ENCODE measurements at places on chromosomes 1 and 21.

GRCh38 chr21:46559291-46559983, 45.4 kb downstream of the S100B start:
- DNase-seq = no peak

DNA sequence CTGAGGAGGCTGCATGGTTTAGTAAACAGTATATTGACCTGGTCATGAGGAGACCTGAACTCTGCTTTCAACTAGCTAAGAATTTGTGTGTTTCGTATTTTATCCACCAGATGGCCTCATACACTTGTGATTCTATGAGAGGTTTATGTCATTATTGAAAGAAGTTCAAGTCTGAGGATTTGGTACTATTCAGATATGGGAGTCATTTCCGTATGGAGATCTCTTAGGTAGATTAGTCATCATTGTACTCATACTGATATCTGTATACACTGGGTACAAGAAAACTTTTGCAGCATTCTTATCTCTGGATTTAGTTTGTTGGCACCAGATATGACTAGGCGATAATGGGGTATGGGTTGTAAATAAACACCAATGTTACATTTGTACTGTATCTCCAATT, 26.6 kb downstream of the ATF6 start:
- peak; percentile 84 for DNase-seq

DNA sequence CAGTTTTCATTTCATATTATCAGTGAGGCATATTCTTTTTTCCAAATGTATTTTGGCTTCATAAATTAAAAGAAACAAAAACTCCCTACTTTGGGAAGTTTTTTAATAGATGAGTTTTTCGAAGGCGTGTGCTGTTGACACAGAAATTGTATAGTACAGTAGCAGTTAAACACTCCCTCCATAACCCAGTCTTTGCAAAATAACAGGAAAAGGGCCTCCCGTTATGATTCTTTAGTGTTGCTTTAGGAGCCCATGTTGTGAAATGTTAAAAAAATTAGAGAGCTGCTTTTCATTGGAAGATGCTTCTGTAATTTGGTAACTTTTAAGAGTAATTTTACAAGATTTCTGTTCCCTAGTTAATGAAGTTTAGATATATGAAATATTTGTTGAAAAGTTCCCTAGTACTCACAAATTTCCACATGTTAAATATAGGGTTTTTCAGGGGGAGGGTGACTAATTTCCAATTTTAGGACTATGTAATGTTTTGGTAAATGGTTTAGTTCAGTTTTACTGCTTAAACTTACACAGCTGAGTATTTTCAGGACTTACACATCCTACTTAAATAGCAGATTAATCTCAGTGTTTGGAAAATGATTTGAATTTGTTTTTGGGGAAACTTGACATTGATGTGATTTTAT, 2.0 kb downstream of the CAMSAP2 start:
- peak; percentile 11 for DNase-seq

GRCh38 chr1:222894331-222894730, 79.5 kb downstream of the DISP1 start:
- no peak for DNase-seq

GRCh38 chr1:206729507-206729906, 41.1 kb upstream of the IL19 start:
- no peak for DNase-seq

- no peak for DNase-seq
Measured at GRCh38 chr1:25051504-25051903, 121.4 kb upstream of the RUNX3 start.

DNA sequence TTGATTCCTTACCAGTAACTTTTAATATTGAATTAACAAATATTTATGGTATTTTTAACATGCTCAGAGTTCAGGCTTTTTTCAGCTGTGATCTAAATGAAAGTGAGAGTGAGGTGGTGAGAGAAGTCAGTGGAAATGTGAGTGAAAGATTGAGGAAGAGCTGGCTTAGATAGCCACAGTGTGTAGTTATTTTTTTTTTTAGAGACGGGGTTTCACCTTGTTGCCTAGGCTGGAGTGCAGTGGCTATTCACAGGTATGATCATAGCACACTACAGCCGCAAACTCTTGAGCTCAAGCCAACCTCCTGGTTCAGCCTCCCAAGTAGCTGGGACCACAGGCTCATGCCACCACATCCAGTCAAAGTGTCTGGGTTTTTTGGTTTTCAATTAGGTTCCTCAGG, 10.9 kb downstream of the RNF11 start:
- no peak for DNase-seq

- no peak for DNase-seq
Measured at GRCh38 chr1:18539171-18539570, 58.4 kb downstream of the KLHDC7A start.

DNA sequence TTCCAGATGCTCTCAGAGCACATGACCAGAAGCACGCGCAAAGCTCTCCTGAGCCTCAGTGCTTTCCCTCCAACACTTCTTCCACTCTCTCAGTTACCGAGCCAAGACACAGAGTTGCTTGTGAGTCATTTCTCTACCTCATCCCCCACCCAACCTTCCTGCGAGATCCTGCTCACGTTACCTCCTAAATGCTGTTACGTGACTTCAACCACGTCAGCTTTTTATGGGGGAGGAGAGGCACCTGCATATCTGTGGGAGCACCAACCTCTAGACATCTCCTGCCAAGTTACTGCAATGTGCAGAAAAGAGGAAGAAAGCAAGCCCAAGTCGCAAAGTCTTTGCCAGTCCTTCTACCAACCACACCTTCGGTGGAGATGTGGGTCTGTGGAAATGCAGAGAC, 27.2 kb upstream of the ERG start:
- peak; percentile 37 for DNase-seq

- no peak for DNase-seq
Measured at GRCh38 chr1:165531021-165531420, 12.8 kb upstream of the LRRC52 start.

DNA sequence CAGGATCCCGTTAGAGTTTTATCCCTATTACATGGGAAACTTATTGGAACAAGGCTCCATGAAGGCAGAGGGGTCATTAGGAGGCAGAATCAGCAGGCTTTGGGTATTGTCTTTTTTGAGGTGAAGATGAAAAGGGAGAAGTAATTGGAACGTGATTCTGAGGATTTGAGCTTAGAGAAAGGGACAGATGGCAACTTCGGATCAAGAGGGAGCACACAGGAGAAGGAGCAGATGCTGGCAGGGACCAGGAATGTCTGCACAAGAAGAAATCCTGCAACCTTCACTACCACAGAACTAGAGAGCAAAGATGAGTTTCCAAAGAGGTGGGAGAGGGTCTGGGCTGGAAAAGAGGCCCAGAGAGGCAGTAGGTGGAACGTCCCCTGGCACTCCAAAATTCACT, 202.8 kb downstream of the RRAGC start:
- DNase-seq = no peak

DNA sequence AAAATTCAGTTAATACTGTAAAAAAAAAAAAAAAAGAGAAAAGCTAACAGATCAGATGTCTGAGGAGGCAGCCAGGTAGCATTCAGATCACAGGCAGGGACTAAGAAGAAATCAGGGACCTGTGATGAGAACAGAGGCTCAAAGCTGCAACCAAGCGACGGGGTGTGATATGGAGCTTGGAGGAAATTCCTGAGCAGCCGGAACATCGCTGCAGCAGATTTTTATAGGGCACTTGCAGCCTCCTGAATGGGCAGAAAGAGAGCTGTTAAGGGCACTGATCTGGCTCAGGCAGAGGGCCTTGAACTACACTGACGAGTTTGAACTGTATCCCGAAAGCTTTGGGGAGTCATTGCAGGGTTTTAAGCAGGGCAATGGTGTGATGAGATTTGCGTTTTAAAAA, 315.4 kb downstream of the ADGRL2 start:
- no peak for DNase-seq

DNA sequence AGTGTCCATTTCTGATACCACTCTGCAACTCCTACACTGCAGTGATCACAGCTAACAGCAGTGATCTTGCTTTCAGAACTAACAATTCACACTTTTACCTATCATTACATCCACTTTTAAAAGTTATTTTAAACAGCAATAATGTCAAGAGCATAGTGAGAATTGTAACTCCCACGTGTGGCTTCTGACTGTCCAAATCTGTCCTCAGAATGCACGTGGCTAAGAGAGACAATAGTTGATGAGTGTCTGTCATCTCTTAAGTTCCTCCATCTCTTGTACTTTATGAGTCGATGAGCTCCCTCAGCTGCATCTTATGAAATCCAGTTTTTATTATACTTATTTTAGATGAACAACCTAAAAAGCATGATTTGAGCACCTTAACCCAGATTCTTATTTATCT, 16.5 kb upstream of the CFHR5 start:
- no peak for DNase-seq

DNA sequence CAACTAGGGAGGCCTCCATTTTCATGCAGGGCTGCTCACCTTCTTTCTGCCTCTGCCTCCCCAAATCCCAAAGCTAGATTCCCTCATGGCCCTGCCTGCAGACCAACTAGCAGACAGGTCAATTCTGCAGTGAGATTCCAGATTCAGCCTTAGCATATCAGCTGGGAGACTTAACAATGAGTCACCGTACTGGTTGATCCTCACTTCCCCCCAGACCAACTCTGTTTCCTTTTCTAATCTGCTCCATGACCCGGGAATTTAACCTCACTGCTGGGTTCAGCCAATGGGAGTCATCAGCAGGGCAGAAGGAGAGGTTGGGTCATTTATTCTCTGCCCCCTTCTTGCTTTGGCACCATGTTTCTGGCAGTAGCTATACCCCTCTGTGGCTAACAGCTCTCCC, 140.6 kb upstream of the GRIK3 start:
- no peak for DNase-seq

GRCh38 chr1:54703471-54703870, 12.2 kb upstream of the TTC4 start:
- no peak for DNase-seq

DNA sequence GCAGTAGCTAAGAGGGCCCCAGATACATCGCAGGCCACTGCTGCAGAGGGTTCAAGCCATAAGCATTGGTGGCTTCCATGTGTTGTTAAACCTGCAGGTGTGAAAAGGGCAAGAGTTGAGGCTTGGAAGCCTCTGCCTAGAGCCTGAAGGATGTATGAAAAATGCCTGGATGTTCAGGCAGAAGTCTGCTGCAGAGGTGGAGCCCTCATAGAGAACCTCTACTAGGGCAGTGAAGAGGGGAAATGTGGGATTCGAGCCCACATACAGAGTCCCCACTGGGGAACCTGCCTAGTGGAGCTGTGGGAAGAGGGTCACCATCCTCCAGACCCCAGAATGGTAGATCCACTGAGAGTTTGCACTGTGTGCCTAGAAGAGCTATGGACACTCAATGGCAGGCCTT, 30.6 kb upstream of the ADGRL4 start:
- no peak for DNase-seq

DNA sequence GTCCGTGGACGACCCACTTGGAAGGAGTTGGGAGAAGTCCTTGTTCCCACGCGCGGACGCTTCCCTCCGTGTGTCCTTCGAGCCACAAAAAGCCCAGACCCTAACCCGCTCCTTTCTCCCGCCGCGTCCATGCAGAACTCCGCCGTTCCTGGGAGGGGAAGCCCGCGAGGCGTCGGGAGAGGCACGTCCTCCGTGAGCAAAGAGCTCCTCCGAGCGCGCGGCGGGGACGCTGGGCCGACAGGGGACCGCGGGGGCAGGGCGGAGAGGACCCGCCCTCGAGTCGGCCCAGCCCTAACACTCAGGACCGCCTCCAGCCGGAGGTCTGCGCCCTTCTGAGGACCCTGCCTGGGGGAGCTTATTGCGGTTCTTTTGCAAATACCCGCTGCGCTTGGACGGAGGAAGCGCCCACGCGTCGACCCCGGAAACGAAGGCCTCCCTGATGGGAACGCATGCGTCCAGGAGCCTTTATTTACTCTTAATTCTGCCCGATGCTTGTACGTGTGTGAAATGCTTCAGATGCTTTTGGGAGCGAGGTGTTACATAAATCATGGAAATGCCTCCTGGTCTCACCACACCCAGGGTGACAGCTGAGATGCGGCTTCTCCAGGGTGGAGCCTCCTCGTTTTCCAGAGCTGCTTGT, 32.4 kb downstream of the PRMT2 start:
- peak; percentile 33 for DNase-seq

DNA sequence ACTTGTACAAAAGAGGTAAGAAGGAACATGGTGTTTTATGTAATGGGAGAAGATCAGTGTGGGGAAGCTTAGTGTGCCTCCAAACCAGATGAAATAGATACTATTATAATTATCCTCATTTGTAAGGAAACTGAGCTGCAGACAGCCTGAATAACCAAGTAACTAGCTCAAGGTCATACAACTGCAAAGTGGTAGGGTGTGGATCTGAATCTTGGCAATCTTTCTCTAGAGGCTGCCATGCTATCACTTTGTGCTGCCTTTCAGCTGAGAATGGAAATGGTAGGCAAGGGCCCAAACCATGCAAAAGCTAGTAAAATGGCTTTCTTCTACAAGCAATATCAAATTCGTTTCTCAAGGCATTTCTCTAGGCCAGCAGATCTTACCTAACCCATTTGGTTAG, 51.0 kb downstream of the DUSP10 start:
- no peak for DNase-seq

- DNase-seq = no peak
Measured at GRCh38 chr1:26529405-26529654, 231 bp upstream of the RPS6KA1 start.

GRCh38 chr1:75668813-75669212, 55.7 kb upstream of the ACADM start:
- no peak for DNase-seq

DNA sequence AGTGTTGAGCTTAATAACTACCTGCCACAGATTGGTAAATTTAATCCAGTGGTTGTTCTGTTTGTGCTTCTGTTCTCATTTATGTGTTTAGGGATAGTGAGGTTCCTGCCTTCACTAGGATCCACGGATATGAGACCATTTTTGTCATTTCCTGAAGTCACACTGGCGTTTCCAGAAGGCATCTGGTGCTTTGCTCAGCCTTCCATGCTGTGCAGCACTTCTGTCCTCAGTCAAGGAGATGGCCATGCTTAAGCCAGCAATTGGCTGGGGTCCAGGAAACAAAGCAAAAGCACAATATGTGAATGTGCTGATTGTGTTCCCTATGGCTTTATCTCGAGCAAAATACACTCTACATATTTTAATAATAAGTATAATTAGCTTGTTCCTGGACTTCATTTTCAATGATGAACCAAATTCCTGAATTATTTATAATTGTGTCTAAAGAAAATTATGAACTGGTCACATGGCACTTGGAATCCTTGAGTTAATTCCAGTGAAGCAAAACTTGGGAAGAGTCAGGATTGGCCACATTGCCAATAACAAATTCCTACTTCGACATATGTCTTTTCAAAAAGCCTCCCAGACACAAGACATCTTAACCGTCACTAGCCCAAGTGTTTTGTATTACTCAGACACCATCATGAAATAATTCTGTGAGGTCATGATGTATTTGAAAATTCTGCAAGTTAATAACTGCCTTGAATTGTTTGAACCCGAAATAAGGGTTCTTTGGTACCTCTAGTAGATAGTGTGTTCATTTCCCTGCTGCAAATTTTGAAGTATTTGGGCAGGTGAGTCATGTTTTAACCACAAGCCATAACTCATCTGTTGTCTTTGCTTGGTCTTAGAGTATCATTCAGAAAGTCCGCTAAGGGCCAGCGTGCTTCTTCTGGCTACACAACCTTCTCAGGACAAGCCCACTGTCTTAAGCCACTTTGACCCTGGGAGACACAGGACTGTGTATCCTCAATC, 412.4 kb downstream of the DISC1 start:
- peak; percentile 44 for DNase-seq
